ENCODE measurements at places on chromosomes 6 and 20.

- no peak for DNase-seq
These were observed 215.5 kb upstream of the SNX9 start for GRCh38 chr6:157607317-157608109.

GRCh38 chr6:53634184-53634631, 31.3 kb downstream of the KLHL31 start:
- DNase-seq, result no peak

- no peak for DNase-seq
These were observed 43.8 kb downstream of the POPDC3 start for GRCh38 chr6:105135907-105136430.

DNA sequence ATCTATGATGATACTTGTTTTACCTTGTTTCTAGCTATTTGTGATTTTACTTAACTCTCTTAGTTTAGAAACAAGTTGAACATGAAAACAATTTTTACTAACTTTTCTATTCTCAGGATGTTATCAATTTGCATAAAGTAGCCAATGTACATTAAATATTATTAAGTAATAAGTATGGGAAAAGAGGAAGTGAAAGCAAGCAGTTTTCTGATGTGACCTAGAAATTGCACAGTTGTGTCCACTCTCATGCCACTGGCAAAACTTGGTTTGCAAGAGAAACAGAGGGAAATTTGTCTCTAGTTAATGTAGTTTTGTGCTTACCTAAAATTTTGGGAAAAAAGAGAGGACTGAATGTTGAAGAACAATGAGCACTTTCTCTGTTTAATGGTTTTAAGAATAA, 19.2 kb upstream of the TSPYL1 start:
- no peak for DNase-seq

DNA sequence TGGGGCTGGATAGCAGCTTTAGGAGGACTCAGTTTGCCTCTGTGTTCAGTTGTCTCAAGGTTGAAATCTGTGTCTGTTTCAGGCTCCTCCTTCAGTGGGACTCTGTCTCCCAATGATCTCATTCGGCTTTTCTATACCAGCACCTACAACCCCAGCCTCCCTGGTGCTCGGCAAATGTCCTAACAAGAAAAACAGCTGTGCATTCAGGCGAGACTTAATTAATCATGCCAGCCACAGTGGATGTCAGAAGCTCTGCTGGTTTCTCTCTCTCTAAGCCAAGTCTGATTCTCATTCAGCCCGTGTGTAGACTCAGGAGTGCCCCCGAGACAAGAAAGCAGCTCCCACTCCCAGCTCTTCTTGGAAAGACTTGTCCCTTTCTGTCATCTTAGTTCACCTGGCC, 46.8 kb downstream of the SUN5 start:
- DNase-seq, result no peak

- no peak for DNase-seq
These were observed 91.7 kb upstream of the IYD start for GRCh38 chr6:150276937-150277742.

- DNase-seq, result no peak
These were observed 5.6 kb downstream of the MYLK2 start for GRCh38 chr20:31824554-31825313.

- no peak for DNase-seq
These were observed 9.7 kb upstream of the IRF4 start for GRCh38 chr6:381742-382461.

DNA sequence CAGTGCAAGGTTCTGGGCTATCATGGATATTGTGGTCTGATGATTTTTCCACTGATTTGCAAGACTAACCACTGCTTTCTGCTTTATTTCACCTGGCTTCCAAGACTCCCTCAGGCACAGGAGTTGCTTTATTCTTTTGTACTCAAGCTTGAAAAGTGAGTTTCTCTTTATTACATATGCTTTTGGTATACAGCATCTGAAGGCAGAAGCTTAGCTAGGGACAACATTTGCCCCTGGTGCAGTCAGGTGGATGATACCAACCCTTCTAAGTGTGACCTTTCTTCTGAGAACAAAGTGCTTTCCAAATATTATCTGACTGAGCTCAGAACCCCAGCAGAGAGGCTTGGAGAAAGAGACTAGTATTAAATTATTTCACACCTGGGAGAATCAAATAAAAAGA, 94.0 kb upstream of the PHACTR1 start:
- DNase-seq, result no peak

- no peak for DNase-seq
These were observed 55.0 kb downstream of the FILIP1 start for GRCh38 chr6:75438442-75439116.

DNA sequence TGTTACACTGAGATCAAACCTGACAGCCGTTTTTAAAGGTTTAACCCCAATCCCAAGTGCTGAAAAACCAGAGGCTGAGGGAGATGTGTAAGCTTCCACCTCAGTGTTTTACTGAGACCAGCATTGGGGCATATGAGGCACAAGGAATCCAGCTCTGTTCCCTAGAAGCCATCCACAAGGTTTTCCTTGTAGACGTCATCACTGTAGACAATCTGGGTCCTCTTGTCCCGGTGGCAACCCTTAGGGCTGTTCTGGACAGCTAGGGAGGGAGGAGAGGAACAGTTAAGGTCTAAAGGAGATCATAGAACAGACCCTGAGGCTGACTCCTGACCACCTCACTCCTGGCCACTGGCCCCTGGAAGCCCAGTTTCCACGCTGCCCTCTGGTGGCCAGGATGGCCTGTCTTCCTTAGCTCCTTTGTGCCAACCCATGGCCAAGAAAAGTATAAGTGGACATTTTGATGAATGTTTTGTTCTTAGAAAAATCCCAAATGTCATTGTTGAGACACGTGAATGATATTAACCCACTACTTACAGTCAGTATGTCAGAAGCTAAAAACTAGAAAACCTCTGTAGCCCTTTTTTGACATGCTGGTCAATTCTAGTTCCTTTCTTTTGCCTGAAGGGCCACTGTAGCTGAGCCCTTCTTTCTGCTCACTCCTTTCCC, 6.4 kb downstream of the CFB start:
- peak; percentile 51 for DNase-seq

- no peak for DNase-seq
These were observed 1.6 kb upstream of the ZSCAN12 start for GRCh38 chr6:28401172-28401571.
